NCI-H2029 (cell line): ENCODE measurements at places on chromosomes 4 and X.

DNA sequence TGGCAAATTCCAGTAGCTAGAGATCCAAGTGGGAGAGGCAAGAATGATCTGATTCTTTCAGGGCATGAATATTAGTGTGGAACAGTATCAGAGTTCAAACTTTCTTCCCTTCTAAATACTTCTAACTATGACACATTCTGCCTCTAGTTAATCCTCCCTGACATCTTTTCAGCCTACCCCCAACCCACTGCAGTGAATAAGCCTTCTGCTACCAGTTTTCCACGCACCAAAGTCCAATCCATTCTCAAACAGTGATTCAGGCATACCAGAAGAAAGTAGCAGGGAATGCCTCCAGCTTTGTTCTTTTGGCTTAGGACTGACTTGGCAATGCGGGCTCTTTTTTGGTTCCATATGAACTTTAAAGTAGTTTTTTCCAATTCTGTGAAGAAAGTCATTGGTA lies 155.4 kb upstream of the FTHL17 start:
- DNase-seq: no peak

- DNase-seq: no peak
These were observed 473.4 kb downstream of the TRIML1 start for GRCh38 chr4:188612659-188613058.

DNA sequence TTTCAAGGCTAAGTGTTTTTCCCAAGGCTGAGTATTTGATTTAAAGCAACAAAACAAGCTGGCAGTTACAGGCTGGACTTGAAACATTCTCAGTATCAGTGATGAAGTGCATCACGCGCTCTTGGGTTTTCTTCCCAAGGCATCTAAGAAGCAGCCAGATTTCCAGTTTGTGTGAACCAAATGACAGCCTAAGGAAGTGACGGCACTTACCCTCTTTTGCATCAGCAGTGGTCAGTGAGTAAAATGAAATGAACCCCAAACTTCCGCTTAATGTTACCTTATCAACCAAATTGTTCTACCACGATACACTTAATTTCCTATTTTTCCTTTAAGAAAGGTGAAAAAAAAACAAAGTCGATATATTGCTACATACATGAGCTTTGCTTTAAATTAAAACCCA lies 15.8 kb upstream of the GYPE start:
- DNase-seq: no peak

DNA sequence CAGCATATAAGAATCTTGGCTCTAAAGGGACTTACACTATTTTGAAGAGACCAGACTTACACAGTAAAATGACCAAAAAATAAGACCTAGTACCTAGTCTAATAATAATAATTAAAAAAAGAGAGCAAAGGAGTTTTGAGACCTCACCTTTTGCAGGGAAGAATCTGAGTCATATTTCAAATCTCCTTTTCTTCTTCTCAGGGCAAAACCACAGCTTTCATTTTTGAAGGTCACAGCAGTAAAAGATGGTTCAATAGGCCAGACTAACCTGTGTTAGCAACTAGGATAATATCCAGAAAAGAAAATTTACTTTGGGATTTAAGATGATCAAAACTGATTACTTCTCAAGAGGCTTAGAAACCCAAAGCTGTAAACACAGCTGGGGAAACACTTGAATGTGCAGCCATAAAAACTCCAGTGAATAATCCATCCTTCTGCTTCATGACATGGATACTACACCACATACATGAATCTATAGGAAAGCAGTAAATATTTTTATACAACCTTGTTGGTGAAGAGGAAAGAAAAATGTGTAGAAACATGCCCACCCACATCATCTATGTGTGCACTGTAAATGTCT lies 25.9 kb upstream of the LNX1 start:
- DNase-seq: no peak

DNA sequence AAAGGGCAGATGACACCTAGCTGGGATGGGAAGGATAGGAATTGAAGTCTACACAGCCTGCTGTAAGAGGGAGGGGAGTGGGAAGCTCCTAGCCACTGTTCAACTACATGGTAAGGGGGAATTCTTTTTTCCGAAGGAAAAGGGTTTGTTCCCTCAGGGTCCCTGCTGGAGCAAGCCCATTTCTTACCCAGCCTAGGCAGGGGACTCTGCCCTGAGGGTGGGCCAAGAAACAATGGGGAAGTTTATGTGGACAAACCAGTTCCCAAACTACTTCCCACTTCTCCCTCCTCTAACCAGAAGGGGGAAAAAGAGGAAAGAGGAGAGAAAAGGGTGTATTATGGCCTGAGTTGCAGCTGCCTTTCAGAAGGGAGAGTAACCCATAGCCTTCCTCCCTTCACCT lies 13.5 kb upstream of the VSIG4 start:
- no peak for DNase-seq

- DNase-seq: no peak
These were observed 694.5 kb upstream of the SLIT2 start for GRCh38 chr4:19557161-19557560.

DNA sequence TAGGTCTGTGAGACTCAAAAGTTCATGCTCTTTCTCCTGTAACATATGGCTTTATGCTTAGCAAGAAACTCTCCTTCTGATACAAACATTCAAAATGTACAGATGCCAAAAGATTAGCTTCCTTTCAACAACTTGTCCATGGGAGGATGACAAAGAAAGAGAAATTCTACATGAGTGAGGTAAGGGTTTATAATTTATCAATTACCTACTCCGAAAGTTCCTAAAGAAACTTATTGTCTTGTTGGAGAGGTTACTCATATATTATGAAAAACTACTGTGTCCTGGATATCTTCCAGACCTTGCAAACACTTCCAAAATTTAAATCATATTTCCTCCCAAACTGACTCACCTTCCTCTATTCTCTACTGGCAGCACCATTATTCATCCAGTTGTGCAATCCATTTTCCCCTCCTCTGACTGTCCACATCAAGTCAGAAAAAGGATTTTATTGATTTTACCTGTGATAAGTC lies 65.1 kb downstream of the ENPEP start:
- no peak for DNase-seq

GRCh38 chr4:121692261-121692660 lies 4.5 kb downstream of the ANXA5 start:
- DNase-seq: no peak

- no peak for DNase-seq
These were observed 20.9 kb downstream of the SPIN3 start for GRCh38 chrX:56974408-56974807.

DNA sequence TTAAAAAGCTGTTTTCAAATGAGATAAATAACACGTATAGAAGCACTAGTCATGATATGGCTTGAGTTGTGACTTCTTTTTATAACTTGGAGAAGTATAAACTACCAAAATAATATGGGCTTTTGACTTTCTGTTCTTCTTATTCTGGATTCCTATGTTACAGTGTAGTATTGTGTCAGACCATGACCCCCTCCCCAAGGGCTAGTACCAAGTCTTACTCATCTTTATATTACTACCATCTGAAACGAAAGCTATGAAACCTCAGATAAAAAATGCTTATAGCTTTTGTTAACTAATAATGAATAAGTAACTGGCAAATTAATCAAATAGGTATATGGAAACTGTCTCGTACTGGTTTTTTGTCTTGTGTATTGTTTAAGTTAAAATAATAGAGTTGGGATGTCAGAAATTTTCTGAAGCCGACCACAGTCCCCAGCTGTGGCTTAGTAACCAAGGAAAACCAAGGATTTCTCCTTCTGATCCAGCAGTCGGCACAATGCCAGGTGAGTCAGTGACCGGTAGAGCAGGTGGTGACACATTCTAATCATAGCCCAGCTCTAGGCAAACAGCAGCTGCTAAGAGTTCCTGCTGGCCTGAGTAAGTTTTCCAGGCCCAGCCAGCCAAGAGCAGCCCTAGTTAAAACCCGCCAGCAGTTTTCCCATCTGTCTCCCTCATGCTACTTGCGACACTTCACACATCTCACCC lies 163.3 kb upstream of the PRDX4 start:
- DNase-seq: peak; percentile 73

- DNase-seq: no peak
These were observed 287.8 kb upstream of the GK2 start for GRCh38 chr4:79695848-79696247.

GRCh38 chr4:108486046-108486445 lies 134.3 kb upstream of the RPL34 start:
- DNase-seq: no peak

GRCh38 chrX:137742846-137743245 lies 176.9 kb downstream of the ZIC3 start:
- DNase-seq: no peak

GRCh38 chrX:36445566-36445965 lies 526.0 kb downstream of the CFAP47 start:
- DNase-seq: no peak

- DNase-seq: no peak
These were observed 1322.1 kb downstream of the ADGRL3 start for GRCh38 chr4:62522273-62522672.

DNA sequence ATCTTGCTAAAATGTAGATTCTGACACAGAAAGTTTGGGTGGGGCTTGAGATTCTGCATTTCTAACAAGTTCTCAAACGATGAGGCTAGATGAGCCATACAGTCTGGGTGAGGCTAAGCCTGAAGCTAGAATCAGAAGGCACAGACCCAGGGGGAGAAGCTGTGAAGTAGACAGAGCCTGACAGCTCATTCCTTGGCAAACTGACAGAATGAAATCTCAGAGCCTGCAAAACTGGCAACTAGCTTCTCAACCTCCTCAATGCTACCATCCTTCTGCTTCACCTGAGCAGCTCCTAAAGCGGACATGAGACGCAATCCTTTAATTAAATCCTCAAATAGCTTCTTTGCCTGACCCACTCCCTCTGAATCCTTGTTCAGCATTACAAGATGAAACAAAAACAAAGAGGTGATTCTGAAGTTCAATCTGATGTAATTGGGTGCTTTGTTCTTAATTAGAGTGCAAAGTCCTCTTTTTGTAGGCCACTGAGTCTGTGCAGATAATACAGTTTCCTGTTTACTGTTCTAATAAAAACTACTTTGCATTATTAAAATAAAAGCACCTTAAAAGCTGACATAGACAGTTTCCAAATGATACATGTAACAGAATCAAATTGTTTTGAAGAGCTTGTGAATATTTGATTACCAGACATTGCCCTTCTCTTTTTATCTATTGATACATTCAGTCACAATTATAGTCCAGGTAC lies 71.0 kb upstream of the BMP2K start:
- no peak for DNase-seq

GRCh38 chrX:79366556-79366872 lies 620 bp downstream of the ITM2A start:
- DNase-seq: no peak

GRCh38 chr4:96356591-96357370 lies 516.9 kb downstream of the PDHA2 start:
- DNase-seq: no peak

GRCh38 chr4:158211222-158211621 lies 936 bp downstream of the TMEM144 start:
- no peak for DNase-seq

DNA sequence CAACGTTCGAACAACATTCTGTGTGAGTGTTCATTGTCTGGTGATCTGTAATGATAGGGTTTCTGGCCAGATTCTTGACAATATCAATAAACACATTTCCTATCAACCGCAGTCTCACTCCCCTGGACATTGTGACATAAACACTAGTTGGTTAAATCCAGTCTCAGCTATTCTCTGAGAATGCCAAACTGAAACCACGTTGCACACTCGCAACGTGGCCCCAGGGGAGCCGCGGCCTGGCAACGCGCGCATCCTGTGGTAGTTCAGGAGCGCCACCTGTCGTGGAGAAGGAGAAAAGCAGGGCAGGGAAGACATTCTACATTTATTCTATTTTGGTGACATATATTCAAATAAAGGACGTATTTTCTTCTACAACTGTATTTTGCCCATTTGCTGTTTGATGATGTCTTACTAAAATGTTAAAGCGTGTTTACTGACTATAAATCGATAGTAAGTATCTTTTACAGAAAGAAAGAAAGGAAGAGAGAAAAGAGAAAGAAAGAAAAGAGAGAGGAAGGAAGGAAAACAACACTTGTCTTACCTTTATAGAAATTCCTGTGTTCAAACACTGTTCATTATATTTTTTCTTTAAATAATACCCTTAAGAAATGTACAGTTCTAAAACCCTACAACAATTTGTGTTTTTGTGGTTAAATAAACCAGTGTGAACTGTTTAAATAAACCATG lies 738.3 kb upstream of the FRG1 start:
- peak; percentile 61 for DNase-seq

DNA sequence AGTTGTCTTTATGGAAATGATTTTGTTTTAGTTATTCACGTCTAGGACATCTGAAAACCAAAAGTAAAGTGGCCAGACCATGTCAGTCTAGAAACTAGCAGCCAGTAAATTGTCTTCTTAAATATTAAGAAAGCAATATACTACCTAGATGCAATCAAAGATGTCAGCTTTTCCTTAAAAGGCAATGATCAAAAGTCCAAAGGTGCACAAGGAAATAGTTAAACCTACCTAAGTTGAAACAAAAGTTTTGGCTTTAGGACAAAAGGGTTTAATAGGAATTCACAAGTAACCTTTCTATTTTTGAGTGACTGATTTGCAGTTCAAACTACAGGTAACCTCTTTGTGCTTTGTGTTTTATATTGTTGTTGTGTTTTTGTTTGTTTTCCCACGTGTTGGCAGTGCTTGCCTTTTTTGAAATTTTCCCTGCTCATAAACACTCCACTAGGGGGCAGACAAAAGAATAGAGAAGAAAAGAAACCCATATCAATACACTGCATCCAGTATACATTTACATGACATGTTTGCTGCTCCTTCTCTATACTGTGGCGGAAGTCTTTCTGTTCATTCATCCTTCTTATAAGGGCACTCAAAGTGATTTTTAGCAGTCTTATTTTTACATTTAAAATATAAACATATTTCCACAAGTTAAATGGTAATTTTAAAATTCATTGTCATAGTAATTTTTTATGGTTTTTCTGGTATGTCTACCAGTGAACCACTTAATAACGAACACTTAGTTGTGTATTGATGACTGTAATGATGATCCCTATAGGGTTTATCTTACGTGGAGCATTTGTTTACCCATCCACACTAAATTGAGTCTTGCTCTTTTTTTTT lies 62.7 kb downstream of the GAB1 start:
- DNase-seq: peak; percentile 18
